Mesenteric fat pad (tissue), 1 donor: ENCODE measurements at places on chromosomes 7 and 10. TPM values are rescaled to one million over a fixed set of nuclear protein-coding genes. Genes with fewer than 3 reads are reported as not detected.
A peak's percentile ranks its signal among the peaks of the same experiment; 100 is the strongest.

CHAT gene
- total RNA-seq: not detected

DNA sequence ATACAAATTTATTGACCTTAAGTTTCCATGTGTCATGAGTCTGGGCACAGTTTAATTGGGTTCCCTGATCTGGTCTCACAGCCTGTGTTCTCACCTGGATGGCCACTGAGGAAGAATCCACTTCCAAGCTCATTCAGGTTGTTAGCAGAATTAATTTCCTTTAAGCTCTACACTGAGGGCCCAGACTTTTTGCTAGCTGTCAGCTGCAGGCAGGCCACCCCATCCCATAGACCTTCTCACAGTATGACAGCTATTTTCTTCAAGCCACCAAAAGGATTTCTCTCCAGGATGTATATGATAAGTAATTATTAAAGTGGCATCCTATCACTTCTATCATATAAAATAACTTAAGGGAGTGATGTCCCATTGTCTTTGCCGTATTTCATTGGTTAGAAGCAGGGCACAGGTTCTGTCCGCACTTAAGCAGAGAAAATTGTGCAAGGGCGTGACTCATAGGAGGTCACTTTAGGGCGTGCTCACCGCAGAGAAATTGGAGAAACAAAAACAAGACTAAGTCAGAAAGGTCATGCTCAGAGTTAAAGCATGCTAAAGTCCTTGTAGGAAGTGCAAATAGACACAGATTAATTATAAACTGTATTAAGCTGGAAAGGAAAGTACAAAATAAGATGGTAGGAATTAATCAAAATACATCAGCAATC, 109.9 kb downstream of the AHR start:
- DNase-seq: no peak

DBF4 gene
- total RNA-seq: 9.2 TPM

- peak; percentile 95 for DNase-seq
These were observed 221.6 kb upstream of the MKLN1 start for GRCh38 chr7:131105799-131106680.
